ENCODE measurements at places on chromosomes 12 and 14.
A peak's percentile ranks its signal among the peaks of the same experiment; 100 is the strongest.

DNA sequence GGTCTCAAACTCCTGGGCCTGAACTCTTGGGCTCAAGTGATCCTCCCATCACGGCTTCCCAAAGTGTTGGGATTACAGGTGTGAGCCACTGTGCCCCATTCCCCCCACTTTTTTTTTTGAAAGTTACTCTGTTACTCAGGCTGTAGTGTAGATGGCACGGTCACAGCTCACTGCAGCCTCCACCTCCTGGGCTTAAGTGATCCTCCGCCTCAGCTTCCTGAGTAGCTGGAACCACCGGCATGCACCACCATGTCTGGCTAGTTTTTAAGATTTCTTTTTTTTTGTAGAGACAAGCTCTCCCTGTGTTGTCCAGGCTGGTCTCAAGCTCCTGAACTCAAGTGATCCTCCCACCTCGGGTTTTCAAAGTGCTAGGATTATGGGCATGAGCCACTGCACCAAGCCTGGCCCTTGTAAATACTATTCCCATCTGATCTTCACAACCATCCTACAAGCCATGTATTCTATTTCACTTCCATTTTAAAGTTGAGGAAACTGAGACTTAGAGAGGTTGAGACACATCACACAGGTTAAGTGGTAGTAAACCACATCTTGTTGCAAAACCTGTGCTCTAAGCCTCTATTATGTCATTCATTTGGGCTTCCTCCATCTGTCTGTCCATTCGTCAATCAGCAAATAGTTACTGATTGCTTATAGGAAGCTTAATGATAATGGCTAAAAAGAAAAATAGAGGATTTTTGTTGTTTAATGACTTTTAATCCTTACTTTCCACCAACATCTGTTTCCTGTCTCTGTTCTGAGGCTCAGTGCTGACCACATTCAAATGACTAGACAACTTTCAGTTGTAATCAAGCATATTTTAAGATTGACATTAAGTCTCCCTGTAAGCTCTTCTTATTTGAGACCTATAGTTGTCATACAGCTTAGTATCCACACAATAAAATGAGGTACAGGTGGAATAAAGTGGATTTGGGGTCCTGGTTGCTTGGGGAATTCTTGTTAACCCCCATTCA lies 9.2 kb downstream of the ASCL4 start:
- no peak for DNase-seq

GRCh38 chr12:26097046-26097878 lies 27.6 kb downstream of the BHLHE41 start:
- peak; percentile 58 for DNase-seq

- no peak for DNase-seq
Observed at GRCh38 chr12:125684968-125685790, 619.9 kb downstream of the AACS start.

DNA sequence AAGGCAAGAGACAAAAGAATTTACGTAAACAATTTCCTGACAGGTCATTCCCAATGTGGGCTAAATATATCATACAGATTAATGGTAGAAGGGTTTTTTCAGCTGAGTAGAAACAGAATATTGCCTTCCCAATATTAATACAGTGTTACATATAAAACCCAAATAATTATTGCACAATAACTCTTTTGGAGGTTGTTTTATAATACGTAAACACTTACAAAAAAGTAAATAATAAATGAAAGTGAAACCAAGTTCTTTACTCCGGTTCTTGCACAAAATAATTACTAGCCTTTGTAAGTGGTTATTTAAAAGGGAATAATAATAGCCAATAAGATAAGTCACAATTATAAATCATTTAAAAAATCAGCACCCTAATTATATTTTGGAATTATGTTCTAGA lies 118.6 kb upstream of the SSTR1 start:
- DNase-seq, result no peak

DNA sequence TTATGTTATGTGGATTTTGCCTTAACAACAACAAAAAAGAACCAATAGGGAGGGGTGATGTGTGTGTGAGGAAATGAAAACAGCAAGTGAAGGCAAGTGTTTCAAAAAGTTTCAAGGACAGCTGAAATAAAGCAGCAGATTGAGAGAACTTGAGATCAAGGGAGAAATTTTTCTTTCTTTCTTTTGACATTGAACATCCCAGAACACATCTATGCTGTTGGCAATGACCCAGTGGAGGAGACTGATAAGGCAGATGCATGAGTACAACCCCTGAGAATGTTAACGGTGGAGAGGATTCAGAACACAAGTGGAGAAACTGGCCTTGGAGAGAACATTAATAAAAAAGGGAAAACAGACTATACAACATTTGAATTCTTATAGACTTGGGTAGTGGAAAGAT lies 2.9 kb downstream of the LLPH start:
- DNase-seq, result no peak

GRCh38 chr12:89657066-89657465 lies 51.6 kb downstream of the ATP2B1 start:
- no peak for DNase-seq

GRCh38 chr12:66352899-66353298 lies 50.6 kb downstream of the HELB start:
- no peak for DNase-seq

GRCh38 chr12:2238111-2238510 lies 185.3 kb downstream of the CACNA1C start:
- DNase-seq, result no peak

- no peak for DNase-seq
Observed at GRCh38 chr12:81350309-81350708, 272.4 kb downstream of the ACSS3 start.

DNA sequence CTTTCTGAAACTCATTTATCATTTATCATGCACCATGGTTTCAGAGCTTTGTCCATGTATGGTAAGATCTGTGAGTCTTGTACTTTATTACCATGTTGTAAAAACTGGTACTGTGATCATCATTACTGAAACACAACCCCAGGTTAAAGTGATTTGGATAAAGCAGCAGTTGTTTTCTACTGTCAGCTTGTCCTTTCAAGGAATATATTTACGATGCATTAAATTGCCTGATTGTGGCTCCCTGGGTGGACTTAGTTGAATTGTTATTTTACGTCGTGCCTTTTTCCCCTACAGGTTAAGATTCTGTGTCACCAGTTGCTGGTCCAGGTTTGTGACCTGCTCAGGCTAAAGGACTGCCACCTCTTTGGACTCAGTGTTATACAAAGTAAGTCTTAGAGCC lies 46.1 kb downstream of the FRMD6 start:
- DNase-seq, result no peak

- no peak for DNase-seq
Observed at GRCh38 chr14:65159281-65160062, 57.2 kb upstream of the MAX start.

DNA sequence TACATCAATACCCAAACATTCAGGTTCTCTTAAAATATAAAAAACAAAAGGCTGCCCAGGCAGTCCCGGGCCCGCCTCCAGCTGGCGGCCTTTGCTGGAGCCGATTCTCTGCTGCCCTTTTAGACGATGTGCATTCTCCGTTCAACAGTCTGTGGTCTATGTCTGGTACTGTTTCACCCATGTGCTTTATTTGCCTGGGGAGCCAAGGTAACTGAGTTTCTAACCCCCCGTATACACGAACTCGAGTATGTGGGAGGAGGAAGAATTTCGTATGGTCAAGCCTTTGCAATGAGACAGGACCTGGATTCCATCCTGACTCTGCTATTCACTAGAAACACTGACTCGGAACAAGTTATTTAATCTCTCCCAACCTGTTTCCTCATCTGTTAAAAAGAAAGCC lies 54.1 kb upstream of the GPR68 start:
- DNase-seq, result no peak

- DNase-seq, result no peak
Observed at GRCh38 chr14:58639842-58640484, 2.2 kb downstream of the DACT1 start.

DNA sequence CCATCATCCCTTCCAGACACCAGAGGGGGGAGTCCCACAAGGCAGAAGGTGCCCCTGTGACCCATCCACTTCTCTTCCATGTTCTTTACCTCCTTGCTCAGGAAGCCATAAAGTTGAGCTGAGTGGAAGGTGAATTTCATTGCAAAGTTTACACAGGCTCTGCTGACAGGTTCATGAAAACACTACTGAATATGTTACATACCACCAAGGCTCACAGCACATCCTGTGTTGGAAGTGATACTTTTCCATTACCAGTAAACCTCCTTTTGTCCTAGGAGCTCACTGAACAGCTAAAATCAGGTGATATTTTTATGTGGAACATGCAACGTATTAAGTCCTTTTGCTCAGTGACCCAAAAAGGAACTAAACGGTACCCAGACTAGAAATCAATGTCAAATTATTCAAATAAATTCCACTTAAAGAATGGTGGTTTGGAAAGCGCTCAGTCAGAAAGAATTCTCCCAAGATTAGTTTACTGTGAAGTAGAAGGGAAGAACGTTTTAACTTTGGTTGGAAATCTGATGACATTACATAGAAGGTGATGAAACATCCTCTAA lies 196.2 kb upstream of the NUDT4 start:
- no peak for DNase-seq

- DNase-seq, result no peak
Observed at GRCh38 chr14:66401449-66402095, 84.6 kb upstream of the CCDC196 start.

DNA sequence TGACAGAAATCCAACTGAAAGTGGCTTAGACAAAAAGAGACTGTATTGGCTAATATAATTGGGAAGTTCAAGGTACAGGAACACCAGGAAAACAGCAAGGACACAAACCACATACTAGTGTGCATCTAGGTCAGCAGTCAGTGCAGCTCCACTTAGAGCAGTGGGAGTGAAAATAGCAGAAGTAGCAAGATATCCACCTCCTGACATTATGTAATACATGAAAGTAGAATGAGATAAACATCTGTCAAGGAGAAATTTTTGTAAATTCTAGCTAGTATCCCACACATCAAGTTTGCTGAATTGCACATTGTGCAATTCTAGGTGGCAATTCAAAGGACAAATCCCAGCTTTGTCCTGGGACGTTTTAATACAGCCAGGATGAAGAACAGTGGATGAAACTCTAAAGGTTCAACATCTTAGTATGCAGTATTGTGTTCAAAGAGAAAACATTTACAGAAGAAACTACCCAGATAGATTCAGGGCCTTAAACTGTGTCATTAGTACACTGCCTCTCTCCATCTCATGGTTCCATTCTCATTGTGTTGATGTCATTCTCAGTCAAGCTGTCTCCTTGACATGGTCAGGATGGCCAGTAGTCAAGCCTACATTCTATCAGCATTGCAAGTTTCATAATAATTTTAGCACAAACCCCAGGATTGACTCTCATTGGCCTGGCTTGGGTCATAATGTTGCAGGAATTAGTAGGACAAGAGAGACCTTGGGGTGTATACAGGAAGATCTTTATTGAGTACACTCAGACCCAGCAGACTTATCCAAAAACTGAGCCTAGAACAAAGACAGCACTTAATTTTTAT lies 56.8 kb downstream of the SDR9C7 start:
- no peak for DNase-seq

DNA sequence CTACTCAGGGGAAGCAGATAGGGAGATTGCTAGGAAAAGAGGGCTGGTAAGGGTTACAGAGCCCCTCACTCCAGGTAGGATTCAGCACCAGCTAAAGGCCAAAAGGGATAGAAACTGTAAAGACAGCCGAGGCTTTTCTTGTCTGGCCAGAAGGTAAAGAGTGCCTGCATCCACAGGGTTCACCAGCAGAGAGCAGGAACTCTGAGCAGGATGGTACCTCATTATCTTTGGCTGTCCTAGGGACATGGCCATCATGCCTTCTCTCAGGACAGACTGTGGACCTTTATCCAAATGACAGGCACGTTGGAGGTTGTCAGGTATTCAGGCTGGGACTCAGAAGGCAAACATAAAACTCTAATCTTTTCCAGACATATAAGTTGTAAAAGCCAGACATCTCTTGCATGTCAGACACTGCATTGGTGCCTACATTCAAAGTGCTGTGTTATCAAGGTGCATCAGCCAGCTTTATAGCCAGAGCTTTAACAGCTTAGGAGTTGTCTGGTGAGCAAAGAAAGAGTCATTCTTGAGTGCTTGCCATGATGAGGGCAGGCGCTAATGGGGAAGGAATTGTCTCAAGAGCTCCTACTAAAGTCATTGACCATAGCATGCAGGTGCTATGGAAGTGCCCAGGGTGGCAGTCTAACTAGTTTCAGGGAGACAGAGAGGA lies 89.5 kb downstream of the PELI2 start:
- DNase-seq, result no peak

DNA sequence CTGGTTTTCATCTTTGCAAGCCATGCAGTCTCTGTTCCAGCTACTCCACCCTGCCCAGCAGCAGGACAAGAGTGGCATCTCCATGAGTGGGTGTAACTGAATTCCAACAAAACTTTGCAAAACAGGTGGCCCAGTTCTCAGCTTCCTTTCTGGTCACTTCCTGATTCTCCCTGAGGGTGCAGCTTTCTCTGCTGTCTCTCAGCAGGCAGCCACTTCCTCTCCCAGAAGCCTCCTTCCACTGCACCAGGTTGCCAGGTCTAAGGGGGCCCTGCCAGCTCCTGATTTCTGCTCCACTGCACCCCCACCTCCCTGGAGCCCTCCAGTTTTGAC lies 341.0 kb upstream of the FKBP4 start:
- no peak for DNase-seq

DNA sequence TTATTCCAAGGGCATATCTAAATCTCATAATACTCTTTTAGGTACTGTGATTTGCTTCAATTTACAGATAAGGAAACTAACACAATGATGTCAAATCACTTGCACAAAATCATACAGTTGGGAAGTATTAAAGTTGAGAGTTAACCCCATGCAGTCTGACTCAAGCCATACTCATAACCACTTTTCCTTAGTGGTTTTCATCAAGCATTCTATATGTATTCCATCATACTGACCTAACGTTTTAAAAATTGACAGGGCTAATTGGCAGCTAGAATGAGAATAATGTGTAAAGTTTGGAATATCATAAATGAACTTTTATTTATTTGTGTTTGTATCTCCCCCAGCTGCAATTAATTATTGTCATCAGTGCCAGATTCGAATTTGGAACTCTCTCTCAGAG lies 20.9 kb downstream of the PUS7L start:
- DNase-seq, result no peak

GRCh38 chr14:31965735-31966598 lies 111.1 kb upstream of the ARHGAP5 start:
- no peak for DNase-seq

GRCh38 chr12:29552994-29553748 lies 55.7 kb upstream of the OVCH1 start:
- DNase-seq, result no peak
